ENCODE measurements at places on chromosomes 7 and 10. TPM values are rescaled to one million over a fixed set of nuclear protein-coding genes. Genes with fewer than 3 reads are reported as not detected.

DNA sequence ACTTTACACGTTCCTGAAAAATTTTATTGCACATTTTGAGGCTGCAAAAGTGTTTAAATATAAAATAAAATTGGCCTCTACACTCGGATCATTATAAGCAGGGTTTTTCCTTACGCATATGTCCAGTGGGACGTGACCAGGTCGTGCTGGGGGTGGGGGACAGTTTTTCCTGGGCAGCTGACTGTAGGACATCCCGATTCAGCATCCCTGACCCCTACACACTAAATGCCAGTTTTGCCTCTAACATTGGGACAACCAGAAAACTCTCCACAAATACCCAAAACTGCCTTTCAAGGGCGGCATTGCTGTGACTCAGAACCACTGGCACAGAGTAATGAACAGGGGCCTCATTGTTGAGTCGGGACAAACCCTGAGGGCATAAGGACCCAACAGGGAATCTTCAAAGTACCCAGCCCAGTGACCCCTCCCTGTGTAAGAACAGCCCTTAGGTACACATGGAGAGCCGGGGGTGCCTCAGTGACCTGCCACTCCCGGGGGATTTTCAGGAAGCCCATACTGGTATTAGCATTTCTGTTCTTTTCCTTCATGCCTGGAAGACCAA, 170.6 kb downstream of the ARHGAP21 start:
- no peak for DNase-seq

DNA sequence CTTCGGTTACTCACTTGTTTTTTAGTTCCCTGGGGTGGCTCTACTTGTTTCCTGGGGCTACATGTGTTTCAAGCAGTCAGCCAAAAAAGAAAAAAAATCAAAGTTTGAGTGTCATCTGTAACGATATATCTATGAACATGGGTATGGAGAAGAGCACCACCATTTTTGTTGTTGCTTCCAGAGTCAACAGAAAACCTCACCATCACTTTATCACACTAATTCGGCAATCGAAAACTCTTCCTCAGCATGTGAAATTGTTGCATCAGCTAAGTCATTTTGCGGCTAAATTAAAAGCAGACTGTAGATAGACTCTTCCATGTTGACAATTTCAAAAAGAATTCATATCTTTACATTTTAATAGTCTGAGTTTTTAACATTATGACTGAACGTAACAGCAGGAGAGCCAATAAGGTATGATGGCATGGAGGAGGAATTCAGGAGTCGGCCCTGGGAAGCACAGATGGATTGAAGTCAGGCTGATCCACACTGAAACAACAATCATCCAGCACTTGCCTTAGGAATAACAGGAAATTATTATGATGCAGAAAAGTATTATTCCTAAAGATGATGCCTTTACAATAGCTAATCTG, 455.7 kb upstream of the KLF6 start:
- DNase-seq: no peak

Gene SFRP4
- 81.6 TPM for total RNA-seq

Gene ACBD7
- 0.41 TPM for total RNA-seq

Gene OPALIN
- not detected for total RNA-seq
